Renal pelvis (tissue), 12 donors: ENCODE measurements at places on chromosomes 3 and 15. TPM values are rescaled to one million over a fixed set of nuclear protein-coding genes. Genes with fewer than 3 reads are reported as not detected.

DNA sequence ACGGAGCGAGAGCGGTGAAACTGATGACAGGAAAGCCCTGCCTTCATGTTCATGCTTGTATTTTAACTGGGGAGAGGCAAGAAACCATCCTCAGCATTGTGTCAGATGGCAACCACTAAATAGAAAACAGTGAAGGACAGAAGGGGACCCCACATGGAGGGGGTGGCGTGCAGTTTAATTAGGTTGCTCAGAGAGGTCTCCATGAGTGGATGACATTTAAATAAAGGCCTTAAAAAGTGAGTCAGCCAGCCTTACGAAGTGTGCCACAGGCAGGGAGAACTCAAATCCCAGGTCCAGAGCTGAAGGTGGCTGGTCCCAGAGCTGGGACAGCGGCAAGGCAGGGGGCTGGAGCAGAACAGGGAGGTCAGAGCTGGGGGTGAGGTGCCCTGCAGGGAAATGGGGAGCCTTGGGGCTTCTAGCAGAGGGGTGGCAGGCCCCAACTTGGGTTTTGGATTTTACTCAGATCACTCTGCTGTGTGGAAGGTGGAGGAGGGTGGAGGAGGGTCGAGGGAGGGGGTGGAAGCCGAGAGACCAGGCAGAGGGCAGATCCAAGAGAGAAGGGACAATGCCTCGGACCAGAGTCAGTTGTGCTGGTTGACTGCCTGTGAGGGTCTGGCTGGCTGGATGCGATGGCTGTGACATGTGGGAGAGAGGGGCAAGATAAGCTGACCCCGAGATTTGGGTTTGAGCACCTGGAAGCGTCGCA, 73.7 kb downstream of the KLF13 start:
- no peak for DNase-seq

DNA sequence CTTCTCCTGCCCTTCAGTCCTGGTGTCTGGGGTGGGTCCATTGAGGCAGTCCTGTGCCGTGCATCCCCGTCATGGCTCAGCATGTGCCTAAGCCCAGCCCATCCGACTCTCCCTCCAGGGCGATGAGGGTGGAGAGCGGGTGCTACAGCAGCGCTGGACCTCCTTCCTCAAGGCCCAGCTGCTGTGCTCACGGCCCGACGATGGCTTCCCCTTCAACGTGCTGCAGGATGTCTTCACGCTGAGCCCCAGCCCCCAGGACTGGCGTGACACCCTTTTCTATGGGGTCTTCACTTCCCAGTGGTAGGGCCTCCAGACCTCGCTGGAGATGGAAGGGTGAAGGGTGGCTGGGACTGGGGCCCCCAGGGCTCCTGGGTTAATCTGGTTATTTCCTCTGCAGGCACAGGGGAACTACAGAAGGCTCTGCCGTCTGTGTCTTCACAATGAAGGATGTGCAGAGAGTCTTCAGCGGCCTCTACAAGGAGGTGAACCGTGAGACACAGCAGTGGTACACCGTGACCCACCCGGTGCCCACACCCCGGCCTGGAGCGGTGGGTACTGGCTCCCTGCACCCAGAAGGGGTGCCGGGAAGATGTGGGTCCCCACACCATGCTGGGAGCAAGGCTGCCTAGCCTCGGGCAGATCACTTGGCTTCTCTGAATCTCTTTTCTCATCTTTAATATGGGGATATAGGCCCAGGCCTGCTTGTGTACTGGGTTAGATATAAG, 10.1 kb downstream of the CIB1 start:
- no peak for DNase-seq

Gene LRTM1
- 0.10 TPM for polyA plus RNA-seq

Gene RASL12
- polyA plus RNA-seq: 7.2 TPM

DNA sequence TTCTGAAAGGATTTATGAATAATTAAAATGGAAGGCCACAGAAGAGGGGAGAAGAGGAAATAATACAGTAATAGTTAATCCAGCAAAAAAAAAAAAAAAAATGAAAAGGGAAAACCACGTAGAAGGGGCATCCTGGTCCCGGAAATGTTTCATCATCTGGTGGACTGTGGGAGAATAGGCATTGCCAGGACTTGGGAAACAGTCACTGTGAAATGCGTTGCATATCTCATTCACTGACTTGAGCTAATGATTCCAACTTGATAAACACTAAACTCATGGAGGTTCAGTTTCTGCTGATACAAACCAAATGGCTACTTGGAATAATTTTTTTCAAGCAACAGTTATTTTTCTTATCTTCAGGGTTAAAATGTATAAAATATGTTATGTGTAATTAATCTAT, 3.2 kb downstream of the XCR1 start:
- no peak for DNase-seq

Gene FETUB
- polyA plus RNA-seq: 0.84 TPM

DNA sequence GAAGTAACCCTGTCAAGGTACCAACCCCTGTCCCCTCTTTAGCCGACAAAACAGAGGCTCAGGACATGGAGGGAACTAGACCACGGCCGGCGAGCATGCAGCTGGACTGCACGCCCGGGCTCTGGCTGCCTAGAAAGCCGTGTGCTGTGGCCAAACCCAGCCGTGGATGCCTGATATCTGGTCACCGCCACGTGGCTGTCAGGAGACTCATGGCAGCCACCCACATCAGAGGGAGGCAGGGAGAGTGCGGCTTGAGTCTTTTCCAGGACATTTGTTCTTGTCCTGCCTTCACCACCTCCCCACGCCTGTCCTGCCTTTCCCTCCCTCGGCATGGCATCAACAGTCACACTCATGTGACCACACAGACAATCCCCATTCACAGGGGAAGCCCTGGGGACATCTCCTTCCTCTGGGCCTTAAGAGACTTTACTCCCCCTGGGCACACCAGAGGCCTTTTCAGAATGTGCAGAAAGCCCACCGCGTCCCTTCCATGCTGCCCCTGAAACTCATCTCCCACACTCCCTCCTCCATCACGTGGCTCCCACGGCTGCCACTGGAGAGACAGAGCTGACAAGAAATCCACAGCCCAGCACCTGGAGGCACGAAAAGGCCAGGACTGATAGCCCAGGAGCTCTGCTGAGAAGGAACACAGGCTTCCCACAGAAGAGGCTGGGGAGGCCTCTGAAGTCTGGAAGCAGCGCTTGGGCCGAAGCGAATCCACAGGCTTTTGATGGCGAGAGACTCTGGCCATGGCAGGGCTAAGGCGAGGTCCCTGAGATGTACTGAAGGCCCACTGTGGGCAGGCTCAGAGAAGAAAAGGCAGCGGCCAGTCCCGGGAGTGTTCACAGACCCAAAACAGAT, 71.2 kb upstream of the IQSEC1 start:
- no peak for DNase-seq

- no peak for DNase-seq
Measured at GRCh38 chr3:58058361-58059263, 50.4 kb downstream of the FLNB start.

DNA sequence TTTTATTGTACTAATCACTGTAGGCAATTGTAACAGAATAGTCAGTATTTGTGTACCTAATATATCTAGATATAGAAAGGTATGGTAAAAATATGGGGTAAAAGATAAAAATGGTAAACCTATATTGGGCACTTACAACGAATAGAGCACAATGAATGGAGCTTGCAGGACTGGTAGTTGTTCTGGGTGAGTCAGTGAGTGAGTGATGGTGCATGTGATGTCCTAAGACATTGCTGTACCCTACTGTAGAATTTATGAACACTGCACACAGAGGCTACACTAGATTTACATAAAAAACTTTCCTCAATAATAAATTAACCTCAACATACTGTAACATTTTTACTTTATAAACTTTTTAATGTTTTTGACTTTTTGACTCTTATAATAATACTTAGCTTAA, 274.3 kb upstream of the PPP2R3A start:
- no peak for DNase-seq
